ENCODE measurements at places on chromosomes 6 and 20.

- DNase-seq, result no peak
Observed at GRCh38 chr6:135176464-135176863, 4.6 kb upstream of the MYB start.

- DNase-seq, result no peak
Observed at GRCh38 chr6:75409286-75409685, 84.3 kb downstream of the FILIP1 start.

- DNase-seq, result no peak
Observed at GRCh38 chr6:41193884-41194283, 7.1 kb downstream of the TREML2 start.

DNA sequence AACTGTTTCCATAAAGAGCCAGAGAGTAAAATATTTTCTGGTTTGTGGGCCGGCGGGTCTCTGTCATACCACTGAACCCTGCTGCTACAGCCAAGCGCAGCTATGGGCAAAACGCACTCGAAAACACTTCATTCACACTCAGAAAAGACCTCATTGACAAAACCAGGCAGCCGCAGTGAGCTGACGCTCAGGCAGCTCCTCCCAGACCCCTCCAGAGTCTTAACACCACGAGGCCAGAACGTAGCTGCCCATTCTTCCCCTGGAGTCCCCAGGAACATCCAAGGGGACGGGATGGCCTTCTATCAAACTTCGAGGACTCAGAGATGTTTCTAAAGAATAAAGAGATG lies 35.6 kb upstream of the ZBP1 start:
- no peak for DNase-seq

DNA sequence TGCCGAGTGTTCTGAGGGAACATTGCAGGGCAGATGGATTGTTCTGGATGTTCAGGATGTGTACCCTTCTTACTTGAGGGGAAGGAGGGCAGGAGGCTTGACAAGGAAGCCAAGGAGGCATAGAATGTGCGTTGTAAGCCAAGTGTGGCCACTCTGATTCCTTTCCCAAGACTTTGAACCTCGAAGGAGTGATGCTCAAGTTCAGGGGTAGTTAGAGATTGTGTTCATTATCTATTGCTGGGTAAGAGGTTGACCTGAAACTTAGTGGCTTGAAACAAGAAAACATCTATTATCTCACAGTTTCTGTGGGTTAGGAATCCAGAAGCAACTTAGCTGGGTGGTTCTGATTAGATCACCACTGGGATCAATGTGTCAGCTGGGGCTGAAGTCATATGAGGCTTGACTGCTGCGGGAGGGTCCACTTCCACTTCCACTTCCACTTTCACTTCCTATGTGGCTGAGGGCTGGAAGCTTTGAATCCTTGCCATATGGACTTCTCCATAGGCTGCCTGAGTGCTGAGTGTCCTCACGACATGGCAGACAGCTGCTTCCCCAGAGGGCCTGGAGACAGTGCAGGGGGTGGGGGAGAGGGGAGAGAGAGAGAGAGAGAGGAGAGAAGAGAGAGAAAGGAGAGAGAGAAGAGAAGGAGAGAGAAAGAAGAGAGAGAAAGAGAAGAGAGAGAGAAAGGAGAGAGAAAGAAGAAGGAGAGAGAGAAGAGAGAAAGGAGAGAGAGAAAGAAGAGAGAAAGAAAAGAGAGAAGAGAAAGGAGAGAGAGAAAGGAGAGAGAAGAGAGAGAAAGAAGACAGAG lies 6.9 kb upstream of the CD40 start:
- DNase-seq, result no peak

DNA sequence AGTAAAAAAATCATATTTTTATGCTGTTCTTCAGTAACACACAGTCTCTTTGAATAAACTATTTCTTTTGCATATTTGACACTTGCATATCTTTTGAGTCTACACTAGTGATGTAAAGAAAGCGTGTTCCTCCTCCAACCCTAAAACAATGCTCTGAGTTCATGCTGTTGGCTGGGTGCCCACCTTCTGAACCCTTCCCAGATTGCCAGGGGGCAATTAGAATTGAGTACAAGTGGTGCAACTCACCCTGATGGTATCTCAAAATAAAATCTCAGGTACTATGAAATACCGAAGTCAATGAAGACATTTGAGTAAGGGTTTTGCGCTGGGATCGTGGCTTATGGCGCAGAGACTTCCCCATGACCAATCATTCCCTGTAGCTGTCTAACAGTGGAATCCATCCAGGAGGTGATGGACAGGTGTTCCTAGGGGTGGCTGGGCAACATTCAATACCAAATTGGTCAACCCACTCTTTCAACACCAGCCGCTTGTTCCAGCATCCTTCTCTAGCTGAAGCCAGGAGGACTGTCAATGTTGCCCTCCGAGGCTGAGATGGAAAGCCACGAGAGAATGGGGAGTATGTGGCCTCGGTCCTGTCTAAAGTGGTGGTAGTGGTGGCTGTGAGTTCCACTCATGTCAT lies 94.4 kb upstream of the ZNFX1 start:
- DNase-seq, result no peak

- no peak for DNase-seq
Observed at GRCh38 chr6:53306819-53307347, 41.9 kb downstream of the ELOVL5 start.

DNA sequence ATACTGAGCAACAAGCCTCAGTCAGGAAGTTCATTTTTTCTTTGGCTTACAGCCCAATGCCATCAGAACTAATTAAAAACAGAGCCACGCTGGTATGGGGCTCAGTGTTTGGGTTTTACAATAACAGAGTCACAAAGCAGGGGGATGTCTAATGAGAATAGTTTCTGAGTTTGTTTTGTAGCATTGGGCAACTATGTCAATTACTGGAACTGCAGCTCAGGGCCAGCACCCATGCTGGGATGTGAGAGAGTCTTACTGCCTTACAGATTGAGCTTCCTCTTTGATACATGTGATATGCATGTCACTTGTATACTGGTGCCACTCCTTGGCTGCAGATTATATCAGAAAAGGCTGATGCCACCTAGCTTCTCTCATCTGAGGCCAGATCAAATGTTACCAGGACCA lies 117.6 kb downstream of the TFAP2B start:
- no peak for DNase-seq

DNA sequence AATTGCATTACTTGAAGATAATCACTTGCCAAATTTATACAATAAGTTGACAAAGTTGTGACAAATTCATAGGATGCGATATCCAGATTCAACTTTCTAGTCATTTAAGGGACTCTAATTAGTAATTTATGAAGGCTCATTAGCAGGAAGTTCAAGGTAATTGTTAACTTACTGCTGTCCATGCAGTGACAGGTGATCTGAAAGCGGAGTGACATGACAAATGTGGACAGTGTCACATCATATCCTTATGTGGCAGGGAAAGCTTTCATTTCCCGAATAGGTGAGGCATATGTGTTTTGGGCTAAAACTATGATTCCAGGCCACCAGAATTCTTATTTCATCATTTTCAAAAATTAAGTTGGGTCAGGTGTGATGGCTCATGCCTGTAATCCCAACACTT lies 115.9 kb upstream of the BMP2 start:
- no peak for DNase-seq

GRCh38 chr6:126546541-126547120 lies 206.7 kb downstream of the CENPW start:
- no peak for DNase-seq

GRCh38 chr20:45238139-45238538 lies 16.2 kb downstream of the SLPI start:
- no peak for DNase-seq
